Stimulated activated CD8-positive, alpha-beta memory T cell treated with anti-CD3 and anti-CD28 coated beads, Interleukin-12 subunit alpha, Interleukin-12 subunit beta, amount 100 ng/mL, for 4 hours (primary cell): ENCODE measurements at places on chromosomes 1 and 21.

GRCh38 chr1:91850708-91851107 is 35.2 kb downstream of the TGFBR3 start:
- no peak for DNase-seq

GRCh38 chr1:213291526-213291925 is 240.5 kb downstream of the RPS6KC1 start:
- DNase-seq, result no peak

DNA sequence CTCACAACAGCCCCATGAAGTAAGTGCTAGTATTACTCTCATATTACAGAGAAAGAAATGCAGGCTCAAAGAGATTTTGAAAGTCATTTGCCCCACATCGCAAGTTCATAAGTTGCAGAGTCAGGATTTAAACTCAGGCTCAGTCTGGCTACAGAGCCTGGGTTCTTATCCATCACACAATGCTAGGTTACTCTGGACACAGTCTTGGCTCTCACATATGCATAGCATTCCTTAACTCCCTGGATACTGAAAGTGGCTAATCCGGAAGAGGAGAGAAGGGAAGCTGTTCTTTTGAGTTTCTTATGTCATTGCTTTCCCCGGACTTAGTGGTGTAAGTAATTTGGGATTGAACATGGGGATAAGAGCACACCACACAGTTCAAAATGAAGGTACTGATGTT is 357.4 kb upstream of the PLXNA2 start:
- no peak for DNase-seq

DNA sequence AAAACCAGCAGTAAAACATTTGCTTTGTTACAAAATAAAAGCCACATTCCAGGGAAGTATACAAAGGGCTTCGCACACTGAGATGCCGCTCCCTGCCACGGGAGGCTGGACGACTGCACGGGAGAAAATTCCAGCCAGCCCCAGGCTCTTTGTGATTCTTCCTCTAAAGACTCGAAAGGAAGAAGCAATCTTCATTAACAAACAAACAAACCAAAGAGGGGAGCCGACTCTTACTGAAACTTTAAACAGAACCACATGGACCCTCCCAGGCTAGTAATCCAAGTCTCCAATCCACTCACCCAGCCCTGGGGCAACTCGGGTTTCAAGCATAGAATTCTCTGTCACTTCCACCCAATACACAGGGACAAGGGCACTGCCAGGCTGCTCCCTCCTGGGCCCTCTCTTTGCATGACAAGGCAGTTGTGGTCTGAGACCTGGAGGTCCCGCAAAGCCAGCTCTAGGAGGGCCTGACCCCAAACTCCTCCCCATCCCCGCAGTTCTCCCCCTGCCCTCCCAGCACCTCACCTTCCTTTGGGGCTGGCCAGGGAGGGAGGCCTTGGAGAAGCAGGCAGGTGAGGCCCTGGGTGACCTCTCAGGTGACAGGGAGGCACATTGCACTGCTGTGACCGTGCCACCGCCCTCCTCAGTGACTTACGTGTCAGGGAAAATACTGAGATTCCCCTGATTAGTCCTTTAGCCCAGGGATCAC is 26.6 kb upstream of the COL18A1 start:
- no peak for DNase-seq

DNA sequence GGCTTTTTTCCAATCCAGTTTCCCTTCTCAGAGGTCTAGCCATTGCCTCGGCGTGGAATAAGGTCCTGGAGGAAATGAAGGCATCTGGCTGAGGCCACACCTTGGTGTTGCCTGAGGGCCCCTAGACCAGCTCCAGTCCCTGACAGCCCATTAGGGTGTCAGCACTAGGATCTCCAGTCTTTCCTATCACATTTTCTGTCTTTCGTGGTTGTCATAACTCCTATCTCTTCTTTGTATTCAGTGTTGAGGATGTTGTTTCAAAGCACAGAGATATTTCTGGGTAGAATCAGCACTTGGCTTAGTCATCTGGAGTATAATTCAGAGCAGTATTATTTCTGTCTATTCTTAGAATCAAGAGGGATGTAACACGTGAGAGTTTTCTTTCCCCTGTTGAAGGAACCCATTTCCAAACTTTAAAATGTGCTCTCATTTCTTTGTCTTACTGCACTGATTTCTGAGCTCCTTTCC is 844.3 kb downstream of the KCNT2 start:
- no peak for DNase-seq

GRCh38 chr1:203461717-203462116 is 13.9 kb upstream of the PRELP start:
- DNase-seq, result no peak

DNA sequence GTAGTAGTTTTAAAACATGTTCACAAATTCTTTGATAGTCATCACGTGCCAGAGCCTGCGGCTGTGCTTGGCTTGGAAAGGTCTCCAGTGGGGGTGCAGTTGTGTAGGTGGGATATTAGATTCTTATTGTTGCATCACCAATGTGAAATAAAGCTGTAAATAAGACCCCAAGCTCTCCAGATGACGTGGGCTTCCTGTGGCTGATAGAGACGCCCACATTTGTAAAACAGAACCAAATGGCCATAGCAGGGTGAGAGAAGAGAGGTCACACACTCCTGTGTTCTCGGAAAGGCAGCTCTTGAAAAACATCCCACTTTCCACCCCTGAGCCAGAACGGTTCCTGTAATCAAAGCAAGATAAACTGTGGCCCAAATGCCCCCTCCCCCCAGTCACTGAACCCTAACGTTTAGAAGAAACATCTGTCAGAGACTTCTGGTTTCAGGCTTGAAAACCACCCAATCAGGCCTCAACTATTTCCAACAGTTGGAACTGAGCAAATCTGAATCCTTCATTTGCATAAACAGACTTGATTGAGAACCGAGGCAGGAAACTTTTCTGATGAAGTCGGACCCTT is 6.6 kb upstream of the NTPCR start:
- no peak for DNase-seq

GRCh38 chr1:244239261-244239770 is 188.2 kb downstream of the ZBTB18 start:
- no peak for DNase-seq

DNA sequence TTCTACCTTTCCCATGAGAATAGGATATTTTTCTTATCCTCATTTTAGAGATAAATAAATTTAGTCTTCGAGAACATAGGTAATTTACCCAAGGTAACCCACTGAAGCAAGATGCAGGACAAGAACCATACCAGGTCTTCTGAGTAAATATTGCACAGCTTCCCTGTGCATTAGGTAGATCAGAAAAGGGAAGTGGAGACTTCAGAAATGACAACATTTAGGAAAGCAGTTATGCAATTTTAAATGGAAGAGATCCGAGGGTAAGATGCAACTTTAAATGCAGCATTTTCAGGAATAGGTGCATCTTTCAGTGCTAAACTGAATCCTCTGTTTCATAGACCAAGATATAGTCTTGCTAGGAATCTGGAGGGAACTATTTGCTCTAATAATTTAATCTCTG is 206.4 kb upstream of the SGIP1 start:
- no peak for DNase-seq

GRCh38 chr1:22597996-22598395 is 34.7 kb downstream of the EPHA8 start:
- DNase-seq, result no peak
